Fibroblast of villous mesenchyme (primary cell): ENCODE measurements at places on chromosomes 2 and 18. TPM values are rescaled to one million over a fixed set of nuclear protein-coding genes. Genes with fewer than 3 reads are reported as not detected.
A peak's percentile ranks its signal among the peaks of the same experiment; 100 is the strongest.

- no peak for DNase-seq
Observed at GRCh38 chr18:33616556-33616955, 38.5 kb downstream of the ASXL3 start.

GRCh38 chr2:47091118-47091517, 64.0 kb downstream of the STPG4 start:
- DNase-seq = peak; percentile 36

DNA sequence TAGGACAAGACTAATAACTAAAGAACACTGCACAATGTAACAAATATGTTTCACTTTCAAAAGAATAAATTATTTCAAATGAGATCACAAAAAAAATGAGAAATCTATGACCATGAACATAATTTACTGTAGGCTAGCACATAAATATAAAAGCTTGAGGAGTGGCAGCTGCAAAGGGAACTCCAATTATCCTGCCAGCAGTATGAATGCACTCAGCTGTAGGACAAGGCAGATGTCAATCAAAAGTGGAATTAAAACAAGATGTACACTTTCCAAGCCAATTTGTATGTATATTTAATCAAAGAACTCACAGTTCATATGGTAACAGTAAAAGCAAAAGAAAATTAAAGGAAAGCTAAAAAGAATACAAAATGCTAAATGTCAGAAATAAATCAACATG, 76.6 kb upstream of the NCKAP5 start:
- no peak for DNase-seq

DNA sequence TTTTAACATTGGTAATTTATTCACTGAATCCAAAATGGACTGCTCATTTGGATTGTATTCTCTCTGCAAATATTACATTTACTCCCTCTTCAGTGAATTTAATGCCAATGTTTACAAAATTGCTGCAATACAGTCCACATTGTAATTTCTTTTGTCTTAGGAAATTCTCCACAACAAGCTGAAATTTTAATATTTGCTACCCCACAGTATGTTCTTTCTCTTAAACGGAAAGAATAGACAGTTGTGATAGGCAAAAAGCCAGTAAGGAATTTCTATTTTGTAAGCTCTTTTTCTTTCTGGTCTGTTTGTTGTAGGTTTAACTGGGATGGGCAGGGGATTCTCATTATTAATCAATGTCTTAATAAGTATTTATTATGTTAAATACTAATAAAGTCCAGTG, 92.0 kb downstream of the CSRNP3 start:
- DNase-seq = no peak

DNA sequence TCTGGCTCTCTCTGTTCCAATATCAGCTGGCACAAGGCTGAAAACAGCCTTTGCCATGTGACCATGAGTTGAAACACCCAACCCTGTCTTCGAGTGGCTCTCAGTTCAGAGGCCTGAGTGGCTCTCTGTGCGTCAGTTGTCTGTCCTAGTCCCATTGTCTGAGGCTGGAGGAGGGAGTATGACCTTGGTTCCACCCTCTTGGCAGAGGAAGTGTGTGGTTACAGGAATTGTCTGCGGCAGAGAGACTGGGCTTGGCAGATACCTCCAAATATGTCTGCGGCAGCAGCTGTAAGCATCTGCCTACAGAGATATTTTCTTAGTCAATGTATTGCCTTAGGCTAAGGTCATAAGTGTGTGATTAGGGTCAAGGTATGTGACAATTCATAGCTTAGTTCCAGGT, 32.6 kb downstream of the CNGA3 start:
- DNase-seq = no peak

DNA sequence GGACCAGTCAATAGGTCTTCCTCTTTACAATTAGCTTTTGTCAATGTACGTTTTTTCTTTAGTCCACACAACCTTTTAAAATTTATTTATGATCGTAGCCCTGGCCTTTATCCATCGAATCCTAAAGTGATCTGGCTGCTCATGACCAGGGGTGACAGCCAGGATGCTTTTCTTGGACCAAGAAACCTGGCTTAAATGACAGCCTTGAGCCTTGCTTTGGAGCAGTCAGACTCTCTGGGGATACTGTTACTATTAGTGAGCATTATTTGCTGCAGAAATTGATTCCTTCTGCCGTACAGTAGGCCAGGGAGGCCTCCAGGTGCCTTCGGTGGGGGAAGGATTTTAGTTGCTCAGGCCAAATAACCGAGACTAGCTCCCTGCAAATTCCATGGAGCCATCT, 70.2 kb downstream of the AGAP1 start:
- DNase-seq = no peak

GRCh38 chr2:50635824-50636223, 396.1 kb downstream of the NRXN1 start:
- DNase-seq = no peak

DNA sequence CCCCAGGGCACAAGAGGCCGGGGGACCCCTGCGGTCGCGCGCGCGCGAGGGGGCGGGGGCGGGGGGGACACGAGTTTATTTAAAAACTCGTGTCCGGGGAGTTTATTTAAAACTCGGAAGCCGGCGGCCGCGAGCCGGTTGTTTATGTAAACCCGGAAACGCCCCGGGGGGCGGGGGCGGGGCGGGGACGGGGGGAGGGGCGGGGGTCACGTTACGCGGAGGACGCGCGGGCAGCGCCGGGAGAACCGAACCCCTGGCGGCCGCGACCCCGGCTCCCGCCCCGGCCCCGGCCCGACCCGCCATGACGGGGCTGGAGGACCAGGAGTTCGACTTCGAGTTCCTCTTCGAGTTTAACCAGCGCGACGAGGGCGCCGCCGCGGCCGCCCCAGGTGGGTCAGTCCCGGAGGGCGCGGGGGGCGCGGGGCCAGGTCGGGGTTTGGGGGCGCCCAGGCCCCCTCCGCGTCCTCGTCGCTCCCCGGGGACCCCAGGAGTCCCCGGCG, 4.4 kb downstream of the NFATC1 start:
- DNase-seq = peak; percentile 46

DNA sequence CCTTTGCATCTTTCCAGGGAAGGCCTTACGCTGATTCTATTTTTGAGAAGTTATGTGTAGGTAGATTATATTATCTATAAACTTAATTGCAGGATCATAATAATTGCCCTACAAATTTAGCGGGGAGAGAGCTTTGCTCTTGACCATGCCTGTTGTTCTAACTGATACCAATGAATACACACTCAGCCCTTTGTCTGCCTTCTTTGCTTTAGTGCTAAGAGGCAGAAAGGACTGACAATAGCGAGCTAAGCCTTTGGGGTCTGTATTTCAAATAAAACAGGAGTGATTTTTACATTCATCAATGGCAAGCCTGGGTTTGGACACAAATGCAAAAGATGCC, 115.3 kb upstream of the STON1 start:
- DNase-seq = no peak

GRCh38 chr2:134218930-134219658, 34.8 kb upstream of the MGAT5 start:
- no peak for DNase-seq

- DNase-seq = no peak
Observed at GRCh38 chr18:49544362-49544761, 17.5 kb upstream of the LIPG start.

- DNase-seq = peak; percentile 80
Observed at GRCh38 chr18:45722899-45723298, 1.1 kb upstream of the SLC14A1 start.

The UPP2 gene
- not detected in 2 replicates for total RNA-seq

The CRYGD gene
- not detected in 2 replicates for total RNA-seq

The KLF11 gene
- total RNA-seq = 6.9 and 9.7 TPM in 2 replicates

The HOXD13 gene
- total RNA-seq = 0.43 TPM in 1 of 2 replicates, not detected in the other

The SERPINB8 gene
- total RNA-seq = 23.5 and 32.0 TPM in 2 replicates

The NYAP2 gene
- total RNA-seq = not detected in 2 replicates

The GREB1L gene
- total RNA-seq = 8.7 and 25.0 TPM in 2 replicates

The ST8SIA3 gene
- not detected in 2 replicates for total RNA-seq

The TMEM131 gene
- total RNA-seq = 24.5 and 43.6 TPM in 2 replicates

The TEKT4 gene
- not detected in 2 replicates for total RNA-seq

The EMILIN1 gene
- 144 and 160 TPM in 2 replicates for total RNA-seq
